Fibroblast of skin of right biceps (primary cell): ENCODE measurements at places on chromosomes 11 and 22.

- DNase-seq = no peak
Observed at GRCh38 chr11:2694495-2694894, 5.3 kb downstream of the KCNQ1OT1 start.

- no peak for DNase-seq
Observed at GRCh38 chr22:25144522-25144921, 55.1 kb upstream of the CRYBB3 start.

DNA sequence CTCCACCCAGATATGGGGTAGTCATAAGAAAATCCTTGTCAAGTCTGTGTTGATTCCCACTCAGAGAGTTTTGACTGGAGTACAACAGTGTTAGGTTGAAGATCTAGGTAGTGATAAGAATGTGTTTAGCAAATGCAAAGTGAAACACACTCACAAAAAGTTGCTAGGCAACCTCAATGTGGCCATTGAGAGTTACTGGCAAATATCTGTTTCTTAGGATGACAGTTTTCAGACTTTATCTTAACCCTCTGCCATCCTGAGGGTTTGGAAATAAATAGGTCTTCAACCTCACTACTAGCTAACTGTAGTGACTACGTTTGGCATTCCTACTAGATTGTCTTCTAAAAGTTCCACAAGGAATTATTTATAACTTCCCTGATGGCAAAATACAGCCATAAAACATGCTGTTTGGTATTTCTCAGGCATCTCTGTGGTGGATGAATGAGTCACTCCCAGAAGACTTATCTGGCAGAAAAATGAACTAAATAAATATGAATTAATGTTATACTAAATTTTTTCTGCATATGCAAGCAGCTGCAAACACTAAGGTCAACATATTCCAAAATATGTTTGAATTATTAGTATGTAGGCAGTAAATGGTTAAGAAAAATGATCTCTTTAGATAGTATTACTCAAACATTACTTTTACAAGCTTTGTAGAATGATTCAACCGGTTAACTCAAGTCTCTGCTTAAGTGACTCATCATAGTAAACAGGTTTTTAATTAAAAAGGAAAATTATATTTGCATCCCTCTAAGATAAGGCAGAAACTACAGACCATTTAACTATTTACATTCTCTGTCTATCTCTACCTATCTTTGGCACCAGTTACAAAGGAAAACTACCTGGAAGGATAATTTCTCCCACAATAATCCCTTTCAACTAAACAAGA is 17.1 kb upstream of the SYTL2 start:
- peak; percentile 97 for DNase-seq

- no peak for DNase-seq
Observed at GRCh38 chr22:24187731-24188644, 6.7 kb downstream of the SUSD2 start.

- peak; percentile 93 for DNase-seq
Observed at GRCh38 chr11:114307524-114308203, 11.5 kb downstream of the NNMT start.

- DNase-seq = no peak
Observed at GRCh38 chr11:14583252-14584034, 60.2 kb upstream of the PDE3B start.

DNA sequence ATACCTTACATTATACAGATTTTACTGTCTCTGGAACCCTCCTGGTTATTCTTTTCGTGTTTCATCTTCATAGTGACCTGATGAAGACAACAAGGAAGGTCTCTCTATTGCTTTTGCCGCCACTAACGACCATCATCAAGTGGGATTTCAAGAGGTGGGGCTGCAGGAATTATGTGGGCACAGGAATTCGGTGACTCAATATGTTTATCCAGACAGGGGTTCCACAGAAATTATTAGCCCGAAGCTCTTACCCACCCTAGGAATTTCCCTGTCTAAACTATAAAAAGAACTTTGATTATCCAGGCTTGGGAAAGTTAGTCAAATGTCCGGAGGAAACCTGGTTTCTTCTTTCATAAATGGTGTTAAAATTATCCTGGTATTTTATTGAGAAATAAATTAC is 566.8 kb upstream of the TENM4 start:
- no peak for DNase-seq

DNA sequence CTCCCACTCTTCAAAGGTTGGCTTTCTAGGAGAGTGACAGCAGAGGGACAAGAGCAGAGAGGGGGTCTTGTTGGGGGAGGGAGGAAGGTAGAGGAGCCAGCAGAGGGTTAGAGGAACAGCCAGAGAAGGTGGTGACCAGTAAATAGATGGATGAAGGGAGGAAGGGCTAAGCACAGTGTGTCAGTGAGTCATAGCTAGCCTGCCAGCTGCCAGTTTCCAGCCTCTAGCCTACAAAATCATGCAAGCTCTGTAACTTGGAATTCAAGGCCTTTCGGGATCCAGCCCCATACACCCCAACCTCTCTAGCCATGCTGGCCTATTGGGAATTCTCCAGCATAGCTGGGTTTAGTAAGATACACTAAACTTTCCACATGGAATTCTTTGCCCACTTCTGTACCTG is 147.4 kb upstream of the TEAD1 start:
- peak; percentile 78 for DNase-seq

DNA sequence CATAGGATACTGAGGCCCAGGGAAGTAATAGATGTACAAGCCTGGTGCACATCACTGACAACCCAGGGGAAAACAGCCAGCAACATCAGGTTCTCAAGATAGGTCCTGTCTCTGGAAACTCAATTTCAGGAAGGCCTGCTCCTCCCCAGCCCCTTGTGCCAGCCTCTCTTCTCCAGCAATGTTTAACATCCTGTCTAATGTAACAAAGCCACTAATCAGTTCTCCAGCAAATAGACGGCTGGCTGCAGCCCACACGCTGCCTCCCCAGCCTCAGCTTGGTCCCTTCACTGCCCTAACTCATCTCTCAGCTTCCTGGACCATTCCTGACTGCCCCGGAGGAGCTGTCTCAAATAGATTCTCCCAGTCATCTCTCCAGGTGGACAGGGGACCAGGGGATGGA is 37.8 kb downstream of the RPL27A start:
- DNase-seq = peak; percentile 42

GRCh38 chr22:30079952-30080533 is at the start of gene HORMAD2:
HORMAD2 (plus strand) TSS chr22:30080464; CDS start chr22:30093953, 13,489 bp downstream.
- DNase-seq = peak; percentile 4

- peak; percentile 77 for DNase-seq
Observed at GRCh38 chr11:85748455-85748891, 62.5 kb downstream of the SYTL2 start.

- no peak for DNase-seq
Observed at GRCh38 chr11:34207487-34208180, 102.2 kb downstream of the NAT10 start.

DNA sequence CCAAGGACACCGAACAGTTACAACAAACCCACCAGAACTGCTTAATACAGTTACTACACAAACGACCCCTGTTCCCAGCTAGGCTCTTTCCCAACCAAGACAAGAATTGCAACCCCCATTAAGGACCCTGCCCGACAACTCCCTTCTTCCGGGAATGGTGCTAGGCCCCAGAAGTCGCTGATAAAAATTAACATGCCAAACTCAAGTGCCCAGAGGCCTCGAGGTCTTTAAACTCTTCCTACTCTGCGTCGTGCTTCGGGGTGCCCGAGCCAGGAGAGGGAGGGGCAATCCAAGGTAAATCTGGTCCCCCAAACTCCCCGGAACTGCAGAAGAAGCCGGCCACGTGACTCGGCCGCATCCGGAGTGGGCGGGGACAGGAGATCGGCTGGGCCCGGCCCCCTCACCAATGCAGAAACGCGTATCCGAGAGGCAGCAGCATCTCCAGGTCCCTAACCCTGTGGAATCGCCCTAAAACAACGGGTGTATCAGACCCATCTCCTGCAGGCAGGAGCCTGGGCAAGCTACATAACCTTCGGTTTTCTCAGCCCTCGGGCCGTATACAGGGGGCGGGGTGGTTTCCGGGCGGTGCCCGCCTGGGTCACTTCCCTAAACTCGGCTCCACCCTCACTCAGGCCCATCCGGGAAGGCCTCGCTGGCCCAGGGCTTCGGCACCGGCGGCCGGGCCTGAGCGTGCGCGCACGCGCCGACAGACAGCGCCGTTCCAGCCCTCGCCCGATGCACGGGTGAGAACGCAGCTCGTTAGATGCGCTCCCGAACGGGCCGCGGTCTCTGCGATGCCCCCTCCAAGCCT is 1.1 kb downstream of the CFL1 start:
- DNase-seq = peak; percentile 55

DNA sequence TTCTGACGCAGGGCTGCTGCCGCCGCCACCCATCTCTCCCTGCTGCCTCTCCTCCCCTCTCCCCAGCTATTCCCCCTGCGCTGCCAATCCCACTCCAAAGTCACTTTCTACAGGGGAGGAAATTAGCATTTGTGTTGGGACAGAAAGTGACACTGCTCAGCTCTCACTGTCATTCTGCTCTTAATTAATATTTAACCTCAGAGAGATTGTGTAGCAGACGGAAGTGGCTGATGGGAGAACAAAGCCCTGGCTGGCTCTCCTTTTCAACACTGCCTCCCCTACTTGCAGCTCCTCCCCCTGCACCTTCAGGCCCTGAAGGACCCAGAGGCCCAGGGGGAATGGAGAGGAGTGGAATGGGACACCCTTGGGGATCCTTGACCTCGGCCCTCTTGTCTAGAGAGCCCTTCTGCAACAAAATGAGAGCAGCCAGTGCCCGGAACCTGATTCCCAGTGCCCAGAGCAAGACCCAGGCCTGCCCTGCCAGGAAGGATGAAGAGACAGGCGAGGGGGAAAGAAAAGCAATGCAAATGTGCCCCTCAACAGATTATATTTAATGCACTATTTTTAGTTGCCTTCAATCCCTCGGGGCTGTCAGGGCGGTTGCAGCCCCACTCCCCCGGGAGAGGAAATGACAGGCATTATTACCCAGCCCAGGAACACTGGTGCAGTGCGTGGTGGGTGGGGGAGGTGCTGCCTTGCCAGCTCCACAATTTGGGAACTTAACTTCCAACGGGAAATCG is 14.6 kb upstream of the NRGN start:
- DNase-seq = peak; percentile 20

DNA sequence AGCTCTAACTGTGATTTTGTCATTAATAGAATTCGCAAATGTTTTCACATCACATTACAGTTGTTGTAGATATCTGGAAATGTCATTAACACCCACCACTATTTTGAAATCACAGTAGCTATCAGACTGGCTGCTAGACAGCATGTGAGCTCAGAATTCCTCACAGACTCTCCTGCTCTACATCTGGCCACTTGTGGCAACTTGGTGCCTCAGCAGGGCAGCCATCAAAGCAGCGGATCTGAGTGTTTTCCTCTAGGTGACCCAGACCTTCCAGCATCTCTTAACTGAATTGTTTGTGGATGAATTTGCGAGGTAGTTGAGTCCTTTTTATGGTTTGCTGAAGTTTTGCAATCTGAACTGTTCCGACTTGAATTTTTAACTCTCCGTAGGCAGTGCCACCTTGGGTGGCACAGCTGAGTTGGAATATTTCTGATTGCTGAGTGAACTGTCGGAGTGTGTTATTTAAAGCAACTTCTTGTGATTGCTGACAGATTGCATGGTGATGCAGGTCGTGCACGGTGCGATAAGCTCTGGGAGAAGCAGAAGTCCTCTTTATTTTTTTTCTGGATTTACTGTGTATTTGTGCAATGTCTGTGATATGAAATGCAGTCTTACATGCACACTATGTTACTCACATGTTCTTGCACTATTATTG is 114.0 kb upstream of the PLET1 start:
- DNase-seq = no peak

GRCh38 chr22:26238596-26238995 is 69.3 kb downstream of the SEZ6L start:
- DNase-seq = peak; percentile 22

DNA sequence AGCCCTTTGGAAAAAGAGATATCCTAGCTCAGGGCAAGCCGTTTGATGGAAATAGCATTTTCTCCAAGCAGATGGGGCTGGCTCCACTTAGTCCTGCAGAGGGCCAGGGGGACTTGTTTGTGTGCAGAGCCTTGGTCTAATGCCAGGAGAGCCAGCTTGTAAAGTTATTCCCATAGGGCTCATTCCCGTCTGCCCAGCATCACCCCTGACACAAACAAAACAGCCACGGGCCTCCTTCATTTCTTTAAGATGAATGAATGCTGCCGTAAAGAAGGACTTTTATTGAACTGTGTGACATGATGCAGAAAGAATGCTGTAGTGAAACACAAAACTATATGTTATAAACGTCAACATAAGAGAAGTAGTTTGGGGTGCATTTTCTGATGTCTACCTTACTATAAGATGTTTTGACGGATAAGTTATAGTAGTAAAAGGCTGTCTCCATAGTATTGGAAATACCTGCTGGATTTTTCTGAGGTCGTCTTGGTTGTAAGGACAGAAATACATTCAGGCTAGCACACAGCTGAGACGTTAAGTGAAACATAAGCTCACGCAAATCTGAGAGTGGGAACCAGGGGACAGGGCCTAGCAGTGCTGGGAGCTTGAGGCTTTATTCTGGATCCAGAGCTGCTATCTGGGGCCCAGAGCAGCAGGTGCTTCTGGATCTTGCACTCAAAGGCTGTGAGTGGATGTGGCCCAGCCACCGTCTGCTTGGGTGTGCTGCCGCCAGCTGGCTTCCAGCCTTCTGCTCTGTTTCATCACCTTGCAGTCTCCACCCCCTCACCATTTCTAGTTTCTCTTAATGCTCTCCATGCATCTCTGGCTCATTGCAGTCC is 53.3 kb downstream of the NCAM1 start:
- DNase-seq = peak; percentile 53

DNA sequence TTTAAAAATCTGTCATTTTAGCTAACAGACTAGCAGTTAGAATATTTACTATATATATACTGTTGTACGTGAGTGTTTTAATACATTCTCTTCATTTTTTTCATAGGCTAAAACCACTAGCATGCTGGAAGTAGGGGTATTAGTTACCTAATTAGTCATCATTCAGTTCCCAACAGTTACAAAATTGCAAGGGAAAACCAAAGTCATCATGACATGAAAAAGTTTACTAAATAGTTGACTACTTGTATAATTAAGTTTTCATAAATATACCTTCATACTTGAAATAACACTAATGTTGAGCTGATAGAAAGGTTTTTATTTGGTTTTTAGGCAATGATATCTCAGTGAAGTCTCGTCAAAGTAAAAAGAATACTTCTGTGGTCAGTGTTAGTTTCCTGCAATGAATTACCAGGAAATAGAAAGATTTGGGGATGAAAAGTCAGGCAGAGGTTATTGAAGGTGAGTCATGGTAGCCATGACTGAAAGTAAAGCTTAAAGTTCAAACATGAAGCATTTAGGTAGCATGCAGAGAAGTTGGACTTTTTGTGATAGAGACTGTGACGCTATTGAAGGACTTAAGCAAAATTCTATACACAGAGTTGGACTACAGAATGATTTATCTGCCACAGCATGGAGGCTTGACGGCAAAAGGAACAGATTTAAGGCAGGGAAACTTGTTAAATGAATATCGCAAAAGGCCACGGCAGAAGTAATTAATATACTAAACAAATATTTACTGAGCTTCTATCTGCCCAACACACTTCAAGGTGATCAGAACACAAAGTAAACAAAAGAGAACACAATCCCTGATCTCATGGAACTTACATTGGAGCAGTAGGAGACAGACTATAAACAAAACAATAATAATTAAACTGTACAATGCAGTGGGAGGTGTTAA is 828.1 kb upstream of the FAT3 start:
- peak; percentile 61 for DNase-seq

DNA sequence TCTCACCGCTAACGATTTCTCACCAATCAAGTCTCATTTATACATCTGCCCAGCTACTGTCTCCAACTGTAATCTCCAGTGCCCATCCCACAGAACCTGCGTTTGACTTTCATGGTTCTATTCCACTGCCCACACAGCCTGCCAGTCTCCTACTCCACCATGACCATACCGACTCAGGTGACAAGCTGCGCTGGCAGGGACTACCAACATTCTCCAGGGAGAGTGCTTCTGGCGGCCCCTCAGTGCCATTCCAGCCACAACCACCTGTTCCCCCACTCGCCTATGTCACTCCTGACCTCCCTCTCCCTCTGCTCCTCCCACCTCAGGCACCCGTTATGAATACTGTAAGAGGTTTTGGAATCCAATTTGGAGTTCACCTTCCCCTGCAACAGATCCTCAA is 108.5 kb upstream of the BID start:
- no peak for DNase-seq
